Activated CD4-positive, alpha-beta T cell treated with anti-CD3 and anti-CD28 coated beads for 36 hours (primary cell): ENCODE measurements at places on chromosomes 5 and 9.

DNA sequence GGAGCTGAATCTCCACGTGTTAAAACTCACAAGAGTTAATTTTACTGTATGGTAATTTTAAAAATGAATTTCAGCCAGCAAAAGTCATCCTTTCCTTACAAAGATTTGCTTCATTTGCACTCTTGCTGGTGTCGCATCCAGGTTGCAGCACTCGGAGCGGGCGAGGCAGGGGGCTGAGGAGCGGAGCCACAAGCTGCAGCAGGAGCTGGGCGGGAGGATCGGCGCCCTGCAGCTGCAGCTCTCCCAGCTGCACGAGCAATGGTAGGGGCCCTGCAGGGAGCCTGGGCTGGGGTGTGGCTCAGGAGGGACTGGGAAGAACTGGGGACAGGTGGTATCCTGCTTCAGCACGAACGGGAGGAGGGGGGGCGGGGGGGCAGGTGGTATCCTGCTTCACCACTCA is 27.1 kb downstream of the HNRNPH1 start:
- no peak for DNase-seq

DNA sequence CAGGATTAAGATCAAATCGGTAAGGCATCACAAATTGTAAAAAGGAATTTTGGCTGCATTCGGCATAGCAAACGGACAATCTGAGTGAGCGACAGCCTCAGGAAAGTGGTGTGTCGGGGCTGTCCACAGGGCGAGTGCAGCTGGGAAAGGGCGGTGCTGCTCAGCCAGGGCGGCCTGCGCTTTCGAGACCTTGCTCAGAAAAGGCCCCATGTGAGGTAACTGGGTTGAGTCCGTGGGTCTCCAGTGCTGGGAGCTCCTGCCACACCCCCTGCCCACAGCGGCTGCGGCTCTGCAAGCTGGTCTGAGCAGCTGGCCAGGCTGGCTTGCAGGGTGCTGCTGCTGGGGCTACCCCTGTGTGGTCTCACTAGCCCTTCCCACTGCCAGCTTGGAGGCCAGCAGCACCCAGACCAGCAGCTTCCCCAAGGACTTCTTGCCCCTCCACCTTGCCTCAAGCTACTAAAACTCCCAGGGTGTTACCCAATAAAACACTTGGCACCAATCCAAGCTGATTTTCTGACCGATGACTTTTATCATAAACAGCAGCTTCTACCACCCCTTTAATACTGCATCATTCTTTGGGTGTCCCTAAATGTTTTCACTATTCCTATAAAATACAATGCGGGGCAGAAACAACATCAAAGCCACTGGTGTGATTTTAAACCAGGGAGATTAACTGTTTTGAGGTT is 6.2 kb downstream of the SURF2 start:
- no peak for DNase-seq

DNA sequence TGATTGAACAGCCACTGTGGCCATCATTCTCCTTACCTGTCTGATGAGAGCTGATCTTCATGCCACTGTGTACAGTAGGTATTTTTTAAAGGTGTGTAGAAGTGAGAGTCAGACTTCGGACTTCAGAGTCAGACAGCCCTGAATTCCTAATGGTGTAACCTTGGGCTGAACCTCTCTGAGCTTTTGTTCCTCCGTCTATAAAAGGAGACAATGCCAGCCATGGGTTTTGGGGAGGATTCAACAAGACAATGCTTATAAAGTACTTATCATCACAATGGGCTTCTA is 18.7 kb downstream of the GSN start:
- DNase-seq = no peak

- DNase-seq = no peak
Observed at GRCh38 chr5:123594434-123594833, 82.5 kb downstream of the CSNK1G3 start.

DNA sequence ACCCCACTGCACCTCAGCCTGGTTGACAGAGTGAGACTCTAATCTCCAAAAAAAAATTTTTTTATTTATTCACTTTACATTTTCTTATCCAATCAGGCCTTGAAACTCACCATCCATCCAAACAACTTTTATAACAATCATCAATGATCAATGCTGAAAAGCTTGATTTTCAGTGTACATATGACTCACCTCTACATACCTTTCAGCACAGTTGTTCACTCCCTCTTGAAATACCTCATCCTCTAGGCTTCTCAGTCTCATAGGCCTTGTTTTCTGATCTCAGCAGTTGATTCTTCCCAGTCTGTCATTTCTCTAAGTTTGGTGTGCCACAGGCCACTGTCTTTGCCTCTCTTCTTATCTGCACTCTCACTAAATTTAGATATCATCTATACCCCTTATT is 36.2 kb downstream of the GRIN3A start:
- no peak for DNase-seq

GRCh38 chr5:172707285-172708182 is 63.5 kb downstream of the DUSP1 start:
- DNase-seq = peak; percentile 47

DNA sequence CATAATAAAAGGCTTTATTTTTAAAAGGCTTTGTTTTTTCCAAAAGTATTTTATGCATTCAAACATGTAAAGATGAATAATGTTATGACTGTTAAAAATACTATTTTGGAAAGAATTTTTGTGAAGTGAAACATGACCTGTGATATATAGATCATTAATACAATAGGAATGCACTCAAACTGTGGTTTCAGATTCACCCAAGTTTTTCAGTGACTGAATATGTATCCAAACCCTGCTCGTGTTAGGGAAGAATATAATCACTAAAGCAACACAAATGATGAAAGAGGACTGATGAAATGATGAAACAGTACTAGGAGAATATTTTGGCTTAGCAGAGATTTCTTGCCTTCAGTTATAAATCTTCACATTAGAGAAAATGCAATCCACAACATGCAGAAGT is 278.0 kb downstream of the ADAMTS6 start:
- no peak for DNase-seq

GRCh38 chr5:180287404-180287803 is 4.5 kb downstream of the MAPK9 start:
- no peak for DNase-seq

- DNase-seq = no peak
Observed at GRCh38 chr5:14118551-14119320, 24.4 kb upstream of the TRIO start.

DNA sequence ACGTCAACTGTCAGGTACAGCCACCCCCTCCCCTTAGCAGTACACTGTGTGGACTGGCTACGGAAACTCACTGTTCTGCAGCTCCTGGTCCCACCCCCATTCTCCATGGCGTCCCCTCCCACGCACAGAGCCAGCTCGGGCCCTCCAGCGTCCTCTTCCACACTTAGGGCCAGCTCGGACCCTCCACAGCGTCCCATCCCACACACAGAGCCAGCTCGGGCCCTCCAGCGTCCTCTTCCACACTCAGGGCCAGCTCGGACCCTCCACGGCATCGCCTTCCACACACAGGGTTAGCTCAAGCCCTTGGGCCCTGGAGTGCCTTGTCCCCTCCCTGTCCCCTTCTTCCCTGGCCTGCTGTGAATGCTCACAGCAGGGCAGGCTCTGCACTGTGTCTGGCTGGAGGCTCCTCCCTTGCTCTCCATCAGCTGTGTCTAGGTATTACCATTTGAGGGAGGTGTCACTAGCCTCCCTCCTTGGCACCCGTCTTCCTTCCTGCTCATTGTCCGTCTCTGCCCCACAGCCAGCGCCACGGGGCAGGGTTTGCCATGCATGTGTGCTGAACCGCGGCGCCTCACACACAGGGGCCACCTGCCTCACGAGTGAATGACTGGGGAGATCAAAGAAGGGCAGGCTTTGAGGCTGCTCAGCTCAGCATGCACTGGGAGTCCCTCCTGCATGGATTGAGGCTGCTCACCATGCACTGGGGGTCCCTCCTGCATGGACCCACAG is 78.5 kb upstream of the CACNA1B start:
- DNase-seq = no peak

- DNase-seq = no peak
Observed at GRCh38 chr5:96297867-96298266, 135.2 kb downstream of the PCSK1 start.

DNA sequence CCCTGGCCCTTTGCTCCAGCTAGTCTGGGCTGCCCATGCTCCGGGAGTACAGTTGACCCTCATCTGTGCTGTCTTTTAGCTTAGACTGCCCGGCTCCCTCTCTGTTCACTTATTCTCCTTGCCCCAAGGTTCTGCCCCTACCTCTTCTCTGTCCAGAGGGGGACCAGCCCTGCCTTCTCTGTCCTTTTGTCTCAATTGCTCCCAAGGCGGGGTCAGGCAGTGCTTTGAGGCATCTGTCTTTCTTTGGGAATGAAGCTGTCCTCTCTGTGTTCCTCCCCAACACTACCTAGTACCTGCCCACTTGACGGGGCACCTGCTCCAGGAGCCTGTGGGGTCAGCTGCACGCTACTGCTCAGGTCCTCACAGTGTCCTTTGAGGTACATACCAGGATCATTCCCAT is 59.3 kb downstream of the PSD2 start:
- no peak for DNase-seq

DNA sequence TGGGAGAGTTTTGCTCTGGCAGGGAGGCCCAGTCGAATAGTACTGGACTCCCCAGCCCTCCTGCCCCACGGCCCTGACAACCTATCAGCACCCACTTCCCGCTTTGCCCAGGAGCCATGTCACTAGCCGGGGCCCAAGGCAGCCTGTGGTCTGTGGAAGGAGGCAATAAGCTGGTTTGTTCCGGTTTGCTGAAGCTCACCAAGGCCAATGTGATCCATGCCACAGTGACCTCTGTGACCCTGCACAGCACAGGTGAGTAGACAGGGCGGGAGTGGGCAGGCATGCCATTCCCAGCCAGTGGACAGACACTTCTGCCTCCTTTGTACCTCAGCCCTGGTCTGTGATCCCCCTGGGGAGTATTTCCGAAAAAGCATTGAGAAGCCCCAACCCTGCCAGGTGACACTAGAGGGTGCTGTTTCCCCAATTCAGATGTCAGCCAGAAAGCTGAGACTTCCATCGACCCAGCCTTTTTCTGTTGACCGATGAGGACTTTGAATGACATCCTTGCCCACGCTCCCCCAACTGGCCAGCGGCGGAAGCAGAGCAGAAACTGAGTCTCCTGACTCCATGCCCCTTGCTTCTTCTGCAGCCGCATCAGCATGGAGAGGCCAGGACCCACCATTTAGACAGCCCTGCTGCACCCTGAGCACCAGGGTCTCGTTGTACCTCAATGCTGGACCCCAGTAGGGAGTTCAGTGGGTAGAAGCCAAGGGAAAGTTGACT is 9.6 kb downstream of the PCYOX1L start:
- peak; percentile 71 for DNase-seq

DNA sequence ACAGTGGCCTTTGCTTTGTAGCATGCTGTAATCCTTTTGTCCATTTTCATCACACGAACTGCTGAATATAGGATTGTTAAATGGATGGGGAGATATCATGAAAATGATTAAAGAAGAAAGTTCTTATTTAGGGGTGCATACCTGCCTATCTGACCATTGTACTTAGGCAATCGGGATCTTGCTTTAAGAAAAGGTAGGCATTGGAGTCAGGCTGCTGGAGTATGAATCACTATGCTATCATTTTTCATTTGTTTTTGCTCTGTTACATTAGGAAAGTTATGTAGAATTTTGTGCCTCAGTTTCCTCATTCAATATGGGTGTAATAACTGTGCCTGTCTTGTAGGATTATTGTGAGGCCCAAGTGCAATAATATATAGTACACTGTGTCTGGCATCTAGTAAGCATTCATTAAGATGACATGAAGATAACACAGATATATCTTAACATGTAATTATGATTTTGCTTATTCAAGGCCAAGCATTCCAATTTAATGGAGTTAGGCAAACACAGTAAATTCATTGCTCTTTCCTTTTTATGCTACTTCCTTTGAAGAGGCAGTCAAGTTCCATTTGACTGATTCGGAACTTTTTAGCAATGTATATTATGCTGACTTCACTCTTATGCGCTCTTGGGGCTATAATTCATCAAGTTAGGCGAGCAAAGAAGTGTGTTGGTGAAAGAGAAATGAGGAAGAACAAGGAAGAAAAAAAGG is 109.9 kb upstream of the CDKN2B start:
- no peak for DNase-seq

DNA sequence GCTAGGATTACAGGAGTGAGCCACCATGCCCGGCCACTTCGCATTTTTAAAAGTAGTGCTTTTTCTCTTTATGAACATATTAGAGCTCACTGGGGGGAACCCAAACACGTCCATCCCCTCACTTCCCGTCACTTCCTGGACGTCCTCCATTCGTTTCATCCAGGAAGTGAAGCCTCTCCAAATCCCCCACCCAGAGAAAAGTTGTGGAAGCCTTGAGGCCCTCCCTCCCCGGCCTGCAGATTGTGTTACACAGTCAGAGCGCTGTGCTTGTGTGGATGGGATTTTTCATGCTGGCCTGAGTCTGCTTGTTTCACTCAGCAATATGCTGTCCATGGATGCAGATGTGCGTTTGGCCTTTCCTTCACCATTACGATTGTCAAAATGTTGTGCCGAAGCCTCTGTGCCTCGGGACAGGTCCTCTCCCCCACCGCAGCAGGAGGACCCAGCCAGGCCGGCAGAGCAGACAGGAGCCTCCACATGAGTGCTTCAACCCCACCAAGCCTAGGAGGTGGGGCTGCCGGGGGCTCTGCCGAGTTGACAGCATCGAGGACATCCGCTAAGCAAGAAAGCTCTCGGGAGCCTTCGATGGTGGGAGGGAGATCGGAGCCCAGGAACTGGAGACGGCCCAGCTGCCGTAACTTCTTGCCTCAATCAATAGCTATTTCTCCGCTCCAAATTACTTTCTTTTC is 121.6 kb upstream of the PPP1R26 start:
- no peak for DNase-seq

DNA sequence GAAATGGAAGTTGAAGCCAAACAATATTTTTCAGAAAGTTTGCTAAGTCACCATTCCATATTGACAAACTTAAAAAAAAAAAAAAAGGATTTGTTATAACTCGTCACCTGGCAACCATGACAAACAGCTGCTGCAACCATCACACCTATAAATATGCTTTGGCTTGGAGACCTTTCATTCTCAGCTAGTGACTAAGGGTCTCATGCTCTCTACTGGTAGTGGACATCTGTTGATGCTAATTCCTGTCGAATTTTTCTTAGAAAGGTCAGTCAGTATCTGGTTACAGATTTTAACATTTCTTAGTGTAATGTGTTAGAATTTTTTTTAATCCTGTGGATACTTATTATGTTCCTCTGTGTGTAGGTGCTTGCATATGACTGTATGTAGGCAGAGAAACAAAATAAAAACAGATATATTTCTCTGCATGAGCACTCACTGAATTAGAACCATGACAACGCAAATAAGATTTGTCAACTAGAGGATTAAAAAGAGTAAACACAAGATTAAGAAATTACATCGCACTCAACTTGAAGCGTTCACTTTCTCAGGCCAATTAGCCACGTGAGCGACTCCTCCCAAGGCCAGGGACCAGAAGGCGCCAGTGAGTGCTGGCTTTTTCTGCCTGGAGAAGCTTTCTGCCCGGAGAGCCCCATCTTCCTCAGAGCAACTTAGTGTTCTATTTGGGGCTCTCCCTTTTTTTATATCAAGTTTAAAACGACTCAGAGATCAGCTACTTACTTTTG is 27.0 kb upstream of the ZNF622 start:
- no peak for DNase-seq

DNA sequence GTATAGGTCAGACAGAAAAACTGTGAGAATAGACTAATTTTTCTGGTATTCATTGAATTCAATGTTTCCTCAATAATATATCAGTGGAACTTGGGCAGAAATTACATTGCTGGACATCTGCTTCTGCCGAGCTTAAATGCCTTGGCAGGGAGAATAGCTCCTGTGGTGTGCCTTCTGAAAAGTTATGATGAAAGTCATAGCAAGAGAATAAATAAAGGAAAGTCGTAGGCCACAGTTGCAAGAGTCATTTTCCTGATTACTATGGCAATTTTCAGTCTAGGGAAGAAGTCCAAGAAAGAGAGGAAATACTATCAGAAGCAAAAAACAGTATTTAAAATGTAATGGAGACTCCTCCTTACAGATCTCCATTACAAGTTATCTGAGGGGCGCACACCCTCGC is 1596.1 kb upstream of the WWC1 start:
- DNase-seq = no peak
